ENCODE measurements at places on chromosomes 11 and 22. TPM values are rescaled to one million over a fixed set of nuclear protein-coding genes. Genes with fewer than 3 reads are reported as not detected.

Gene JRKL
- 6.0 TPM for total RNA-seq

Gene DDX17
- total RNA-seq: 169 TPM

Gene COX8A
- total RNA-seq: 648 TPM

Gene IGSF9B
- total RNA-seq: 1.6 TPM

Gene SLC22A8
- total RNA-seq: not detected

Gene CCDC188
- total RNA-seq: not detected

Gene MPZL3
- total RNA-seq: 9.8 TPM

Gene ISX
- total RNA-seq: not detected

Gene PRMT3
- 26.5 TPM for total RNA-seq

Gene XNDC1N
- total RNA-seq: 3.7 TPM

Gene SLC37A2
- 14.9 TPM for total RNA-seq

Gene GLYAT
- total RNA-seq: not detected

Gene SPDYC
- total RNA-seq: not detected

Gene CENPM
- 33.2 TPM for total RNA-seq

Gene SCN4B
- 4.9 TPM for total RNA-seq

Gene RFPL2
- not detected for total RNA-seq

Gene GPR83
- total RNA-seq: not detected

Gene RASSF10
- 3.6 TPM for total RNA-seq

Gene OR2AG2
- 0.03 TPM for total RNA-seq

Gene SDF2L1
- total RNA-seq: 65.4 TPM

Gene SERHL2
- 0.88 TPM for total RNA-seq

Gene SIDT2
- total RNA-seq: 10.5 TPM

Gene SMCO4
- total RNA-seq: 6.2 TPM

Gene PLAAT5
- total RNA-seq: not detected

Gene PRRG4
- total RNA-seq: 4.8 TPM

Gene E2F8
- total RNA-seq: 4.4 TPM

Gene FXYD2
- not detected for total RNA-seq

Gene GGTLC2
- not detected for total RNA-seq

Gene MCHR1
- total RNA-seq: 0.28 TPM

Gene OR51B2
- not detected for total RNA-seq

Gene BCO2
- 0.17 TPM for total RNA-seq

Gene DEFB131B
- not detected for total RNA-seq

Gene TPBGL
- total RNA-seq: not detected

Gene SLC6A5
- total RNA-seq: not detected

Gene NRIP3
- 2.2 TPM for total RNA-seq

Gene FLRT1
- not detected for total RNA-seq

Gene KIF18A
- 16.8 TPM for total RNA-seq

Gene MPPED2
- total RNA-seq: not detected

Gene EMID1
- not detected for total RNA-seq

Gene OR4A5
- not detected for total RNA-seq

Gene DNAJB7
- total RNA-seq: not detected

Gene SEC14L6
- not detected for total RNA-seq

Data from foreskin keratinocyte (primary cell).